DMS 273 treated with DMSO at 0.1 percent for 48 hours (cell line): ENCODE measurements at places on chromosomes 1 and 21.

DNA sequence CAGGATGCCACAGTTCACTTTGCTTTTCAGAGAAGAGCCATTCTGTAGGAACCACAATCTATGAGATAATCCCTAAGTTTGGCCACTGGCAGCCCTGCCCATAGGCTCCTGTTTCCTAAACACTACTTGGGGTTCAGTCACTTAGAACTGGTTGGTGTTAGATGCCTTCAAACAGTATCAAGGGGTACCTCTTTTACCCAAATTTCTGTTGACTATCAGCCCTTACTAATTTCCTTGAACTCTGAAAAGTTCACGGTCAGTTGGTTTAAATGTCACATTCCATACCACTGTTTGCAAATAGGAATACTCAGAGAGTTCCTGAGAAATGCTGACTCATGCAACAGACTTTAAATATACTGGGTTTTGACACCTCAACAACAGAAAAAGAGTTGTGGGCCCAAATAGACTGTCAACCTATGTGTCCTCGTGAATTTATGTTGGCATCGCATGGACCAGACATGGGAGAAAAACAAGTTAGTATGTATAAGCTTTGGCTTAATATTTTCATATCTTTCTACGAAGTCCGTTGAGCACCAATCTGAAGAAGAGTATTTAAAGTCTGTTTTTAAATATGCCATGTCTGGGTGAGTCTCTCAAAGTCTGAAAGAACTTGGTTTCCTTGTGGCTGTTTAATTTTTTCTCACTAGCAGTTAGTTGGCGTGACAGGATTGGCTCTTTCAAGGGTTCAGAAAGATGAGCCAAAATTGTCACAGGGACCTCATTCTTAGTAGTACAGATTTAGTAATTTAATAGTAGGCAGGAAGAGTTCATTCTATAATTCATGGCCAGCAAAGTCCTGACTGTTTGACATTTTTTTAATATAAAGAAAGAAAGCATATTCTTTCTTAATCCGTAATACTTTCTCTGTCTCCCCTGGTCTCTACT is 56.5 kb upstream of the ZNF326 start:
- no peak for DNase-seq

DNA sequence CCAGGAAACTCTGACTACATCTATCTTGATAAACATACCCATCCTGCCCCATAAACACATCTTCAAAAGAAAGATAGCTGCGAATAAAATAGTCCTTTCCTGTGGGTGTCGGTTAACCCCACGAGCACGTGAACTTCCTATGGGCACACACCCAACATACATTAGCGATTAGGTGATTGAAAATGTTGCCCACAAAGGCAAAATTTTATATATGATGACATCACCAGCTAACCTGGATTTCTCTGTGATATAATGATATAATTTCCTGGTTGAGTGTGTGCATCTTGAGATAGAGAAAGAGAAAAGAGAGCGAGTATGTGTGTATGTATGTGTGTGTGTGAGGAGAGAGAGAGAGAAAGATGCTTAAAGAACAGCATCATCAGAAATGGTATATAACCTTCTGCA is 296.1 kb downstream of the PTPRC start:
- no peak for DNase-seq

GRCh38 chr1:92301021-92301420 is 2.2 kb downstream of the RPAP2 start:
- DNase-seq = no peak

DNA sequence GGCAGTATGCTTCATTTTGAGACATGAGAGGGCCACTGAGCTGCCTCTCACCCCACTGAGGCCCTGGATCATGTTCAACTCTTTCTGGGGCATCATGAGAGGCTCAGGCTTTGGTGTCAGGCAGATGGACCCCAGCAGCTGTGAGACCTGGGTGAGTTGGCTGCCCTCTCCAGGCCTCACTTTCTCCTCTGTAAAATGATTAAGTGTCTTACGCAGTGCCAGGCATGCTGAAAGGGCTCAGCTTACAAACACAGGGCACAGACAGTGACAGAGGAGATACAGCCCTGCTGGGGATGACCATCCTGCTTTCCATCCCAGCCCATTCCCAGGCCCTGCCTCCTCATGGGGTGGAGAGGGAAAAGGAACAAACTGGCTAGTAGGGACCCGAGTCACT is 387.4 kb downstream of the MATN1 start:
- no peak for DNase-seq

- no peak for DNase-seq
Measured at GRCh38 chr1:159076438-159077119, at the start of gene AIM2. Gene AIM2, minus strand, starts transcription at chr1:159076766. Its CDS starts 3,267 bp downstream, at chr1:159073499.

- no peak for DNase-seq
Measured at GRCh38 chr1:13930151-13930550, 230.2 kb downstream of the PRDM2 start.

- DNase-seq = no peak
Measured at GRCh38 chr1:207646944-207647579, 2.1 kb downstream of the CR1L start.

GRCh38 chr1:231241750-231242149 is 738 bp downstream of the GNPAT start:
- DNase-seq = no peak

DNA sequence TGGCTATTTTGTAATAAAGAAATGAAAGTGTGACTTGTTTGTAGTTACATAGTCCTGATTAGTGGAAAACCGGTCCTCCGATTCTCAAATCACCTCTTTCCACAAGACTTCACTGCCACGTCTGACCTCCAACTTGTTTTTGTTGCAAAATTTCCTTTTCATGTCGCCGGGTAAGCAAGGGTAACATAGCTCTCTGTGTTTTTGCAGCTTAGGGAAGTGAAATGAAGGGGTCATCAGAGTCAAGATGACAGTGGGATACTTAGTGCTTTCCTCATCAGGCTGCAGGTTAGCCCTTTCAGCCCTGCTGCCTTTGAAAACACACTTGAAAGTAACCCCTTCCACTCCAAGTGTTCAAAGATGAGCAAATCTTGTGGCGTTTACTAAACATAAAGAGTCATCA is 217.9 kb downstream of the USP25 start:
- DNase-seq = no peak

- no peak for DNase-seq
Measured at GRCh38 chr1:59315529-59316463, 18.9 kb downstream of the FGGY start.

DNA sequence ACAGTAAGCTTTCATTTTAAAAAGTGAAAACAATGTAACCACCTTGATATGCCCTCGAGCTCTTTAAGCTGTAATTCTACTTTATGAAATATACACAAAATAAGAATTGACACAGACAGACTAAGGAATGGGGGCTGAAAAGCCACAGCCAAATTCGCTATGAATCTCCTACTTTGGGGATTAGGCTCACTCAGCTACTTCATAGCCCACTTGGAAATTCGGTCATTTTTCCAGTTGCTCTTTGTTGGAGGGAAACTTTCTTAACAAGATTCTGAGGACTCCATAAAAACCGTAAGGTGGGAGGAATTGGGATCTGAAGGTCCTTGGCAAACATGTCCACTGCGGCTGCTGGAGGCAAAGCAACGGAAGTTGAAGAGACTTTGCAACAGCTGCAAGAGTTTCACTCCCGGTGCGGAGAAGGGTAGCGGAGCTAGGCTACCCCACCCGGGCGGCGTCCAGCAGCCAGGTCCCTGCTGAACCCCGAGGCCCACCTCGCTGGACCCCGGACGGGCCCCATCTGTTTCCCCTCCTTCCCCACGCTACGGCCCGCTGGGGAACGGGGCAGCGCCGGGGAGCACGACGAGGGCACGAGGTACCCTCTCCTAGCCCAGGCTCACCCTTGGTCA is 634 bp downstream of the MYCBP start:
- no peak for DNase-seq

- peak; percentile 65 for DNase-seq
Measured at GRCh38 chr1:215568299-215568692, 1.2 kb downstream of the KCTD3 start.

DNA sequence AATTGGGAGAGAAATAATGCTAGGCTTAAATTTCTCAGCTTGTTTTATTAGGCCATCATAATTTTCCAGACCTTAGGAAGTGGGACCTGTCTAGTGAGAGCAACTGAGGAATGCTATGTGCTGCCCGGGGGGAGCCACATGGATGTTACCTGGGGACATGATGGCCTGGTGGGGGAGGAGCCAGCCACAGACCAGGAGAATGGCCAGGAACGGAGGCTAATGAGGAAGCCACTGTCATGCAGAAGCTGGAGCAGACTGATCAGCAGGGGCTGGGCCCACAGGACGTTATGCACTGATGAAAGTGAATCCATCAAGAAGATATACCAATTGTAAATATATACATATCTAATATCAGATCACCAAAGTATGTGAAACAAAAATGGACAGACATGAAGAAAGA is 4.6 kb upstream of the KRTAP10-1 start:
- DNase-seq = no peak

- DNase-seq = no peak
Measured at GRCh38 chr1:158798531-158798930, 17.5 kb upstream of the OR6N2 start.

GRCh38 chr1:189616893-189617292 is 860.8 kb downstream of the BRINP3 start:
- DNase-seq = no peak

GRCh38 chr1:203175237-203175826 is at the start of gene MYBPH:
Gene MYBPH, minus strand, starts transcription at chr1:203175826. Its CDS starts 71 bp downstream, at chr1:203175755.
- no peak for DNase-seq

DNA sequence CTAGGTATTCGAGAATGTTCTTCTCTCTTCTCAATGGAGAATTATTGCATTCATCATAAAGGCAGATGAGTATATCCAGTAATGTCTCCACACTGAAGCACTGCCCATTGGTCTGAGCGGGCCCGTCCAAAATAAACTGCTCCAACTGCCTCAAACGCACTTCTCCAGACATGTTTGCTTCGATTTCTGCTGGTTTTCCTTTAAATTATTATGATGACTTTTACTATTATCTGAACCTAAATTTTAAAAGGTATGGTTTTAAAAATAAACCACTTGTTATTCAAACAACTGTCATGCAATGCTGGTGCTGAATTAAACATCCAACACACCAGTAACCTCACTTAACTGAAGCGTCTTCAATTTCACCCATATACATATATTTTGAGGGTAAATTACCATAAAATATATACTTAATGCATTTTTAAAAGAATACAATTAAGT is 1.3 kb downstream of the CDC42BPA start:
- no peak for DNase-seq

DNA sequence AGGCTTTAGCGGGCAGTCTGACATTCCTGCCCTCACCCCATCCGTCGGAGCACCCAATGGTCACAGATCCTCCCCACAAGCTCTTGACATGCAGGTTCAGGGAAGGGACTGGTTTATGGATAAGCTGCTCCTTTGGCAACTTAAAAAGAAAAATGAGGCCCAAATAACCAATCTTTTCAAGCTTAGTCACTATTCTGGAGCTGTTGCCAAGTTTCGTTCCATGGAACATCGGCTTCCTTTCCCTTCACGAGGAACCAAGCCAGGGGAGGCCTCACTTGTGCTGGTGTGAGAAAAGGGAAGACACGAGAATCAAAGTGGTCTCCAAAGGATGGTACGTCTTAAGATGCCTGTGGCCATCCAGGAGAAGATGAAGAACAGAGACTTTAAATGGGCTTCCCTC is 46.1 kb upstream of the LPAR3 start:
- DNase-seq = no peak

- no peak for DNase-seq
Measured at GRCh38 chr1:175450219-175450618, 257.6 kb upstream of the KIAA0040 start.

DNA sequence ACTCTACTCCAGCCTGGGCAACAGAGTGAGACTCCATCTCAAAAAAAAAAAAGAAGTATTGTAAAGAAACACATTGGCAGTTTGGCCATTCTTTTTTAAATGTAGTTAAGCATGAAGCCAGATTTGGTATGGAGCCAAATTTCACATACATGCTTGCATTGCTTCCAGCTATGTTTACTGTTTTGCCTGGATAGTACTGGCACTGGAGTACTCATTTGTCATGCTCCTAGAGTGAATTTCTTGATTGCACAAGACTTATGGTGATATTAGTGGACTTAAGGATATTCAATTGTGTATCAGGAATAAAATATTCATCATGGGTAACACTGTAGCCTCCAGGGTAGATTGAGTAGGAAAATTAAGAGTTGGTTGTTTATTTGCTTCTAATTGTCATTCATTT is 24.5 kb upstream of the SLC9A1 start:
- DNase-seq = no peak

- DNase-seq = peak; percentile 1
Measured at GRCh38 chr21:20997636-20998455, at the start of gene NCAM2. Gene NCAM2, plus strand, starts transcription at chr21:20998409.

DNA sequence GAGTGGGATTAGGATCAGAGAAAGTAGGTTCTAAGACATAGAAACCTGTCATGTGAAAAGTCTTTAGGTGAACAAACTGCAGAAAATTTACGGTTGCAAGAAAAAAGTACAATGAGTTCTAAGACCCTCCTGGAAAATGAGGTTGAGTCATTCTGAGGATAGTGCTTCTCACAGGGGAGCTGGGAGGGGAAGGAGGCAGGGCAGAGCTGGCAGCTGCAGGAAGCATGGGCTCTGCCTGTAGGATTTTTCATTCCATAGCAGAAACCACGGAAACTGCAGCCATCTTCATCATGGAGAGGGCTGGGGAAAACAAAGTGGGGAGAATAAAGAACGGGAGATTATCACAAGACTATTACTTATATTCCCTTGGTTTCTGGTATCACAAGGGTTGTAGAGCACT is 25.8 kb upstream of the THEM4 start:
- DNase-seq = no peak

DNA sequence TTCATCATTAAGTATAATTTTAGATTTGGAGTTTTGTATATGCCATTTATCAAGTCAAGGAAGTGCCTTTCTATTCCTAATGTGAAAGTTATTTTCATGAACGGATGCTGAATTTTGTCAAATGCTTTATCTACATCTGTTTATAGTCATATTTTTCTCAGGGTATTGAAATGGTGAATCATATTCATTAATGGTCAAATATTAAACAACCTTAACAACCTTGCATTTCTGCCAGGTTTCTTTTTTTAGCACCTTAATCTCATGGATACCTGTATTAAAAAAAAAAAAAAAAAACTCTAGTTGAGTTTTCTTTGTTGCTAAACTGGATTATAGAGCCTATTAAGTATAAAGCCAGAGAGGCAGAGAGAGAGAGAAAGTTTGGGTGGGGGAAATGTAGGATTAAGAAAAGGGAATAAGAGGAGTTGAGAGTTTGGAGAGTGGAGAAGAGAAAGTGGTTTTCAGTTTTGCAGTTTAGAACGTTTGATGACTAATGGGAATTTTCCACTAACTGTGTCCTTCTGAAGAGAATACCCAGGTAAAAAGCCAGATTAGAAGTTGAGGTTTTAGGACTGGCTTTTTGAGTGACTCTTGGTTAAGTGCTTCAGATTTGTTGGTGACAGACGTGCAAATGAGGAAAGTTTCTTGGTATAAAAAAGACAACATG is 305.0 kb downstream of the HLX start:
- no peak for DNase-seq

DNA sequence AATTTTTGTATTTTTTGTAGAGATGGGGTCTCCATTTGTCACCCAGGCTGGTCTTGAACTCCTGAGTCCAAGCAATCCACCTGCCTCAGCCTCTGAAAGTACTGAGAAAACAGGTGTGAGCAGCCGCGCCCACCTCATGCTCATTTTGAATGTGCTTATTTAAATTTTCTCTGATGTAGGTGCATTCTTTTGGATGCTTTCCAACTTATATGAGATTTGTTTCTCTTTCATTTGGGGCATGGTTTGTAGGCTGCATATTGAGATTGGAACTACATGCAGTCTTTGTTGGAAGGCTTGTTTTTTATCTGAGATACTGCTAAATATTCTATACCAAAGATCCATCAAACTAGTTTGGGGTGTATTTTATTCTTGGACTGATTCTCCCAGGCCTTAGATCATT is 81.0 kb upstream of the IVNS1ABP start:
- DNase-seq = no peak

GRCh38 chr1:216904471-216904870 is 181.2 kb upstream of the ESRRG start:
- DNase-seq = no peak

- no peak for DNase-seq
Measured at GRCh38 chr1:116537898-116538297, 32.9 kb downstream of the CD58 start.
